ENCODE measurements at places on chromosomes 13 and 19. TPM values are rescaled to one million over a fixed set of nuclear protein-coding genes. Genes with fewer than 3 reads are reported as not detected.

HCST gene
- 184 TPM for total RNA-seq

ICAM4 gene
- 0.89 TPM for total RNA-seq

CALR3 gene
- not detected for total RNA-seq

RGS9BP gene
- total RNA-seq, result 0.28 TPM

ERICH6B gene
- total RNA-seq, result not detected

KANK2 gene
- total RNA-seq, result 2.3 TPM

SPIB gene
- total RNA-seq, result 0.66 TPM

IL4I1 gene
- 12.3 TPM for total RNA-seq

BRSK1 gene
- total RNA-seq, result 9.1 TPM

EXOC3L2 gene
- not detected for total RNA-seq

DNA sequence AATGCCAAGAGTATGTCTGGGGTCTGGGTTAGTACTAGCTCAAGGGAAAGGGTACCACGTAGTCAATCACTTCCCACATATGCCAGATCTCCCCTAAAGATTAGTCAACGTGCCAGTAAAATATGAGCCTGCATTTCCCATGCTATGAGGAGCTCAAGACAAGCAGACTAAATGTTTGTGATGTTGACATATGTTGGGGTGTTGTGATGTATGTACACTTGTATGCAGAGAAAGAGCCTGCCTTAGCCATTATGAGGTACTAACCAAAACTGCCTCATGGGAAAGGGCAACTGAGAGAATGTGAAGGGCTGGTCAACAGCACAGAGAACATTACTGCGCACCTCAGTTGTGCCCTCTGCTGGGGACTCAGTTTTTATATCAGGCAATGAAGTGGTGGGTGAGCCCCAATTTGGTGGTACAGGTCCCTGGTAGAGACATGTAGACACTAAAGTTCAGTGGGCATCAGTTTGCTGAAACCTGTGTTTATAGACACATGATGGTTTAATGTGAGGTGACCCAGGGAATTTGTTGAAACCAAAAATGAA lies 287.0 kb downstream of the DCT start:
- H3K4me3 ChIP-seq, result no peak overlapping the region
- H3K27ac ChIP-seq, result no peak overlapping the region
- H3K36me3 ChIP-seq, result no peaks in the 10 kb centered on the region
- no peaks in the 10 kb centered on the region for H3K27me3 ChIP-seq
- no peak for DNase-seq

DNA sequence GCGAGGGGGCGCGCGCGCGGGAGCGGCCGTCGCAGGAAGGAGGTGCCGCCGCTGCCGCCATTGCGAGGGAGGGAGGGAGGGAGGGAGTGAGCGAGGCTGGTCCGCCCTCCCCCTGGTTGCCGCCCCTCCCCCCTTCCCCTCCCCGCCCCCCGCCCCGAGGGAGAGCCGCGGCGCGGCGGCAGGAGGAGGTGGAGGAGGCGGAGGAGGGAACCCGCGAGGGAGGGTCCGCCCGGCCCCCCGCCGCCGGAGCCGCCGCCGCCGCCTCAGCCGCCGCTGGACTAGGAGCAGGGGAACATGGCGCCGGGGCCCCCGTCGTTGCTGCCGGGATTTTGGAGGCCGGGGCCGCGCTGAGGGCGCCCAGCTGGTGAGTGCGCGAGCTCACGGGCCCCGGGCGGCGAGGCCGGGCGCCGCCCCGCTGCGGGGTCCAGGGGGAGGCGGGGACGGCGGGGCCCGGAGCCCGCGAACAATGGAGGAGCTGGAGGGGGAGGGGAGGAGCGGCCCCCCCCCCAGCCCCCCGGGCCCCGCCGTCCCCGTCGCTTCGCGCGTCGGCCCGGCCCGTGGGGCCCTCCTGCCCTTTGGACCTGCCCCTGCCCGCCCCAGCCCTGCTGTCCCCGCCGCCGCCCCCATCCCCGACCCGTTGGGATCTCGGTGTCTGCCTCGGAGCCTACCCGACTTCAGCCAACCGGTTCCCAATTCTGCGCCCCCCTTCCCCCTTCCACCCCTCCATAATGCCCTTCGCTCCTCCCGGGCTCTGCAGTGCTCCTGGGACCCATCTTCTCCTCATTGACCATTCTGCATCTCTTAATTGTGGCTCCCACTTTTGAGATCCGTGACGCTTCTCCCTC lies at the start of gene ARHGAP35:
ARHGAP35 (plus strand) TSS at position 152 of the 845 bp plus-strand sequence. CDS start 57,679 bp downstream, outside the sequence.
- DNase-seq, result no peak
- H3K36me3 ChIP-seq, result peaks cover 8% of the 10 kb centered on the region
- peak within 1 kb of the TSS; percentile 81 for H3K4me3 ChIP-seq
- H3K27ac ChIP-seq, result peak within 1 kb of the TSS; percentile 88
- H3K4me1 ChIP-seq, result peaks cover 23% of the 10 kb centered on the region
- H3K27me3 ChIP-seq, result no peaks in the 10 kb centered on the region

DNA sequence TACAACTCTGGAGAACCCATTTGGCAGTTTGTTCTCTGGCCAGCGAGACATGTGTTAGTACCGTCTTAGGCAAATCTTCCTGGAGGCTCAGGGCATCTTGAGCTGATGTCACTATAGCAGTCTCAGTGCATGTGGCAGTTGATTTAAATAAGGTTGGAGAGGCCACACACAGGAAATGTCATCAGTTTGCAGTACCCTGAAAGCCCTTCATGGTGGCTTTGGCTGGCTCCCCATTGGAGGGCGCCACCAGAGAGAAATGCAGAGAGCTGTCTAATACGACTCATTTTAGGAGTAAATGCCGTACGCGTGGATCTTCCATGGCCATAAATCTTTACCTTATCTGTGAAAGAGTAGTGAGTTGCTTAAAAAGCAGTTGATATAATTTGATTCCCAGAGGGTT lies 163.1 kb downstream of the STK24 start:
- H3K4me3 ChIP-seq, result no peak overlapping the region
- peaks cover 3% of the 10 kb centered on the region for H3K4me1 ChIP-seq
- no peak overlapping the region for H3K27ac ChIP-seq
- H3K27me3 ChIP-seq, result peaks cover 29% of the 10 kb centered on the region

- no peaks in the 10 kb centered on the region for H3K4me1 ChIP-seq
- DNase-seq, result peak; percentile 23
- H3K27me3 ChIP-seq, result peaks cover 13% of the 10 kb centered on the region
Observed at GRCh38 chr19:15576526-15577156, 38.4 kb upstream of the CYP4F8 start.

GRCh38 chr13:113620036-113620796 lies 35.7 kb downstream of the TFDP1 start:
- H3K27ac ChIP-seq, result no peak overlapping the region
- H3K27me3 ChIP-seq, result no peaks in the 10 kb centered on the region
- no peak for DNase-seq
- H3K4me1 ChIP-seq, result no peaks in the 10 kb centered on the region
- no peak overlapping the region for H3K4me3 ChIP-seq

DNA sequence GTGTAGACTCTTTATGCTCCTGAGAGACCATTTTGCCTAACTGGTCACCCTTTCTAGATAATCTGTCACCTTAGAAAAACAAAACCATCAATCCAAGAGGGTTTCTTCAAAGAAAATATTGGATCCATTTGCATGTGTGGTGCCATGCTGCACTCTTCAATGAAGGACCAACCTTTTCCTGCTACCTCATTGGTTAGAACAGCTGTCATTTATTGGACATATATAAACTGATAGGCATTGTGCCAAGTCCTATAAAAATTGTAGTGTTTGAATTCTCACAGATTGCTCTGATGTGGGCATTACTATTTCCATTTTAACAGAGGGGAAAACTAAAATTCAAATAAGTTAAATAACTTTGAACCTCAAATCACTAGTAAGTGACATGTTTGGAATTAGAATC lies 333.2 kb downstream of the MYO16 start:
- no peaks in the 10 kb centered on the region for H3K27me3 ChIP-seq
- H3K27ac ChIP-seq, result no peak overlapping the region
- H3K4me3 ChIP-seq, result no peak overlapping the region
- DNase-seq, result no peak

GRCh38 chr19:19417628-19418245 lies 12.3 kb downstream of the GATAD2A start:
- H3K36me3 ChIP-seq, result peaks cover 23% of the 10 kb centered on the region
- no peaks in the 10 kb centered on the region for H3K27me3 ChIP-seq
- no peak for DNase-seq

GRCh38 chr19:4851551-4852290 lies 15.7 kb downstream of the PLIN3 start:
- H3K27ac ChIP-seq, result no peak overlapping the region
- H3K4me1 ChIP-seq, result peaks cover 3% of the 10 kb centered on the region
- peaks cover 4% of the 10 kb centered on the region for H3K36me3 ChIP-seq
- no peaks in the 10 kb centered on the region for H3K27me3 ChIP-seq

DNA sequence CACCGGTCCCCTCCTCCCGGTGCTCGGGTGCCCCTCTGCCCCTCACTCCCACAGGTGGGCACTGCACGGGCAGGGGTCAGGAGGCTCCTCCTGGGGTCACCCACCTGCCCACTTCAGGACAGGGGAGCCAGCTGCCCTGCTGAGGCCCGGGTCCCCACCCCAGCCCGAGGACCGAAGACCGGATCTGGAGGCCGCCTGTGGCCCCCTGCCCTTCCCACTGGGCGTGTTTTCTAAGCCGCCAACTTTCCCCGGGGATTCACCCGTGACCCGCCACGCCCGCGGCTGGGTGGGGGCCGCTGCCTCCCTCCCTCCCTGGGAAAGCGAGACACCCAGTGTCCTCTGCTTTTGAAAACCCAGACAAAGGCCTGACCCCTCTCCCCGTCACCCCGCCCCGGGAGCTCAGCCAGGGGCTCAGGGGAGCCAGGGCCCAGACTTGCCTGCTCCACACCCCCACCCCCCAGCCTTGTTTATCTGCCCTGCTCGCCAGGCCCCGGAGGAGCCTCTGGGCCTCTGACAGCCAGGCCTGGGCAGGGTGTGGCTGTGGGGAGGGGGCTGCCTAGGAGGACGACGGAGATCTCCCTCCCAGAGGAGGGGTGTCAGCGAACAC lies 1.3 kb downstream of the PALM start:
- H3K4me1 ChIP-seq, result no peaks in the 10 kb centered on the region
- H3K4me3 ChIP-seq, result no peak overlapping the region
- no peak for DNase-seq
- no peaks in the 10 kb centered on the region for H3K36me3 ChIP-seq
- H3K27ac ChIP-seq, result no peak overlapping the region
- peaks cover 24% of the 10 kb centered on the region for H3K27me3 ChIP-seq

- DNase-seq, result no peak
- H3K27ac ChIP-seq, result no peak overlapping the region
- no peak overlapping the region for H3K4me3 ChIP-seq
- peaks cover 7% of the 10 kb centered on the region for H3K27me3 ChIP-seq
Observed at GRCh38 chr19:18634612-18635297, 2.1 kb upstream of the KLHL26 start.

- DNase-seq, result no peak
- no peak overlapping the region for H3K4me3 ChIP-seq
- no peak overlapping the region for H3K27ac ChIP-seq
- no peaks in the 10 kb centered on the region for H3K36me3 ChIP-seq
Observed at GRCh38 chr19:39252458-39252857, 3.8 kb upstream of the IFNL4 start.

GRCh38 chr13:61880578-61881283 lies 465.1 kb upstream of the PCDH20 start:
- H3K4me3 ChIP-seq, result no peak overlapping the region
- no peaks in the 10 kb centered on the region for H3K27me3 ChIP-seq
- H3K27ac ChIP-seq, result no peak overlapping the region
- DNase-seq, result no peak

DNA sequence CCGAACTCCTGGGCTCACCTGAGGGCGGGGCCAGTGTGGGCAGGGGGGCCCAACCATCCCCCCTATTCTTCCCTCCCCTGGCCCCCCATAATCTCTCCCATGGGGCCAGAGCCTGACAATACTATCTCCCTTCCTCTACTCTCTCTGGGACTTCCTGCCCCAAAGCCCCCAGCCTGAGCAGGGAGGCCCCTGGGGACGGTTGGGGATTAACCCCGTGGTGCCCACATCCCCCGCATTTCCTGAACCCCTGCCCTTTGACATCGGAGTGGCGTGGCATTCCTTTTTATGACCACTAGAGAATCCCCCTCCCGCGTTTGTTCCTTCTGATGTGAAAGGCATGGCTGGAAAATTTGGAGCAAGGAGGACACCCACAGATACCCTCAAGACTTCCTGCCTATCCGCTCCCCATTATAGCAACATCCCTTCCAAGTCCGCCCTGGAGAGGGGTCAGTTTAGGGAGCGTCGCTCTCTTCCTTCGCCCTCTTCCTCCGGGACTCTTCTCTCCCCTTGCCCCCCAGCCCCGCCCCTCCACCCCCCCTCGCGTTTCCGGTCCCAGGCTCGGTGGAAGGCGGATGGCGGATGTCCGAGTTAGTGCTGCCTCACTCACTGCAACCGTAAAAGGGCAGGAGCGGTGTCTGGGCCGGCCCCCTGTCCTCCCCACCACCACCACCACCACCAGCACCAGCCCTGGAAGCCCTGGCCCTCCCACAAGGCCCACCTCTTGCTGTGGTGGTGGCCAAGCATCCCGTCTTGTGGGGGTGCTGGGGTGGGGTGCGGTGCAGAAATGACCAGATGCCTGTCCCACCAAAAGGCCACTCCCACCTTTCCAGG lies 1.8 kb downstream of the VASP start:
- peaks cover 56% of the 10 kb centered on the region for H3K4me1 ChIP-seq
- peak overlapping the region; percentile 94 for H3K27ac ChIP-seq
- peak; percentile 83 for DNase-seq
- no peaks in the 10 kb centered on the region for H3K27me3 ChIP-seq

DNA sequence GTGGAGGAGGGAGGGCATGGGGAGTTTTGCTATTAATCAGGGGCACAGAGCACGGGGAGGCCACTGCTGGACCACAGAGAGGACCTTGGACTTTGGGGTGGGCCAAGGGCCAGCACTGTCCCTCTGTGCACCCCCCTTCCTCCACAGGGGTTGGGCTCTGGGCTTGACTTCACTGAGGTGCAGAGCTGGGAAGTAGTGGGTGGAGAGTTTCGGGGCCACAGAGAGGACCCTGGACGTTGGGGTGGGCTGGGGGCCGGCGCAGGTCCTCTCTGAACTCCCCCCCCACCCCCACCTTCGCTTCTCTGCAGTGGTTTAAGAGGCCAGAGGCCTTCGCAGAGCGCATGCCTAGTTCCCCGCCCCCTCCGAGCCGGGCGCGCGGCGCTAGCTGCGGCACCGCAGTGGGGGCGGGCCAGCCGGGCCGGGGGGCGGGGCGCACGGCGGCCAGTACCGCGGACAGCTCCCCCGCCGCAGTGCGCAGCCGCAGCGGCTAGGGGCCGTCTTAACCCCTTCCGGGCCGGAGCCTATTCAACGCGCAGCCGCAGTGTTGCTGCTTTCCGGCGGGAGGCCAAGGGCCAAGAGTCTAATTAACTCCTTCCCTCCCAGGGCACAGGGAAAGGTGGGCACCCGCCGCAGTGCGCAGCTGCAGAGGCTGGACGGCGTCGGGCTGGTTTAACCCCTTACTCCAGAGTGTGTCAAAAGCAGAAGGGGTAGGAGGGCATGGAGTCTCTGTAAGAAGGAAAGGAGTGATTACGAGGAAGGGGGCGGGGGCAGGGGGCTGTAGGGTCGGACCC lies 3.7 kb downstream of the KCNC3 start:
- peaks cover 6% of the 10 kb centered on the region for H3K36me3 ChIP-seq
- peaks cover 28% of the 10 kb centered on the region for H3K4me1 ChIP-seq
- H3K27me3 ChIP-seq, result peaks cover 34% of the 10 kb centered on the region

GRCh38 chr19:662207-662961 lies 630 bp downstream of the RNF126 start:
- peak overlapping the region; percentile 95 for H3K27ac ChIP-seq
- peak overlapping the region; percentile 94 for H3K4me3 ChIP-seq
- H3K36me3 ChIP-seq, result peaks cover 5% of the 10 kb centered on the region
- no peaks in the 10 kb centered on the region for H3K27me3 ChIP-seq

- peak; percentile 67 for DNase-seq
- peak overlapping the region; percentile 79 for H3K4me3 ChIP-seq
- H3K4me1 ChIP-seq, result peaks cover 36% of the 10 kb centered on the region
Observed at GRCh38 chr19:4067396-4068046, 822 bp upstream of the ZBTB7A start.

- H3K27me3 ChIP-seq, result peaks cover 52% of the 10 kb centered on the region
- H3K27ac ChIP-seq, result no peak overlapping the region
- H3K4me1 ChIP-seq, result peaks cover 1% of the 10 kb centered on the region
Observed at GRCh38 chr19:39263912-39264305, 4.3 kb upstream of the IFNL2 start.

All from activated CD8-positive, alpha-beta memory T cell treated with anti-CD3 and anti-CD28 coated beads, Interleukin-2, amount 10 ng/mL, durations not matched to agents 7 days and 5 days (primary cell).